ENCODE measurements at places on chromosomes 3 and 15.

GRCh38 chr3:148331081-148331846 lies 366.4 kb upstream of the AGTR1 start:
- no peak for DNase-seq

GRCh38 chr15:67087507-67088172 lies 22.2 kb downstream of the SMAD3 start:
- no peak for DNase-seq

DNA sequence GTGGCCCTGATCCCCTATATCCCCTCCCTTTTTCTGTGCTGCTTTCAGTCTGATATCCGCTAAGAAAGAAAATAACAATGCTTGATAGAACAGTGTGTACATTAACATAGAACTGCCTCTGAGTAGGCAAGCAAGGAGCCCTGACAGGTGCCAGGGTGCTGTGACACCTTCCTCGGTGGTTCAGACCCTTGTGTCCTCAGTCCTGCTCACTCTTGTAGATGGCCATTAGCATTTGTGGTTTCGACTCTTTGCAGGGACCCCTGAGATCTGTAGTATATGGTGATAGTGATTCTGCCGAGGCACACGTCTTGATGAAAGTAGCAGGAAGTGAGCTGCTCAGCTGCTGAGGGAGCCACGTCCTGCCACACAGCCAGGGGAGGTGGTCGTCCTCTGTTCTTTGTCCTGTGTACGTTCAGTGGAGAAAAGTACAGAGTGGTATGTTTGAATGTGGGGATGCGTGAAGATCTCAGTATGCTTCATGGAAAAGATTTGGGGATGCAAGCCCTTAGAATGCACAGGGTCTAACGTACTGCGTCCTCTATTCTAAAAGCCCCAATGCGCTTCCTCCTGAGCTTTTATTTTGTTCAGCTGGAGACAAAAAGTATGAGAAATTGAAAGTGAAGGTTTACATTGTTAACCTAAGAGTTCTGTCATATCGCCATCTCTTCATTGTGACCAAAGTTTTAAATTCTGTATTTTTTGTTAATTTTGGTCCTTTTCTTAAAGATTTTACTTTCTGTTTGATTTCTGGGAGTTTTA lies 35.4 kb downstream of the PXYLP1 start:
- DNase-seq, result no peak

GRCh38 chr15:99965376-99965775 lies 232.1 kb upstream of the LYSMD4 start:
- no peak for DNase-seq

- DNase-seq, result no peak
Observed at GRCh38 chr3:86982883-86983282, 8.1 kb downstream of the VGLL3 start.

DNA sequence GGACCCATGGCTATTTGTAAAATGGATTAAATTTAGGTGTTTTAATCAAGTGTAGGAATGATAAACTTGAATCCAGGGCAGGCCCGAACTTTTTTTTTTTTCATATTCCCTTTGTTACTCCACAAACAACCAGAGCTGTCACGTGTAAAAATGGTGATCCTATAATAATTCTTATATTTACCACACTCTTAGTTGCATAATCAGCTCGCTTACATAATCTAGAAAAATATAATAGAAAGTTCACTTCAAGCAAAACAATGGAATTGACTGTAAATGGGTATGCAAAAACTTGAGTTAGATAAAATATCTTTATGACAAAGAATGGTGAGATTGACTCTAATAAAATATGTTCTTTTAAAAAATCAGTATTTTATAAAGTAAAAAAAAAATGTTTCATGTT lies 2.1 kb upstream of the PAQR9 start:
- no peak for DNase-seq

DNA sequence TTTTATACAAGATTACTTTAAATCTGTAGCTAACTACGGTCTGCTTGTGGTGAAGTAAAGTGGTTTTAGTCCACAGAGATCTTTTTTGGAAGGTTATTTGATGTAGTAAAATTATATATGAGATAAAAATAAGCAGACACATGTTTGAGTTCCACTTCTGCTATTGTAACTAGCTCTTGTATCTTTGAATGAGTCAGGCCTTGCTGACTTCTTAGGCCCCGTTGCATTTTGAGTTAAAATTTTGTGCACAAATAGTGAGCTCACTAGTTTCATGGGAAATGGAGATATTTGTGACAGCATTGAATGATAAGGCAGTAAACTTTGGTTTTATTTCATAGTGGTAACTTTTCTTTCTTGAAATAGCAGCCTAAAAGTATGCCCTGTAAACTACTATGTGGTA lies 42.6 kb downstream of the ARIH1 start:
- no peak for DNase-seq

DNA sequence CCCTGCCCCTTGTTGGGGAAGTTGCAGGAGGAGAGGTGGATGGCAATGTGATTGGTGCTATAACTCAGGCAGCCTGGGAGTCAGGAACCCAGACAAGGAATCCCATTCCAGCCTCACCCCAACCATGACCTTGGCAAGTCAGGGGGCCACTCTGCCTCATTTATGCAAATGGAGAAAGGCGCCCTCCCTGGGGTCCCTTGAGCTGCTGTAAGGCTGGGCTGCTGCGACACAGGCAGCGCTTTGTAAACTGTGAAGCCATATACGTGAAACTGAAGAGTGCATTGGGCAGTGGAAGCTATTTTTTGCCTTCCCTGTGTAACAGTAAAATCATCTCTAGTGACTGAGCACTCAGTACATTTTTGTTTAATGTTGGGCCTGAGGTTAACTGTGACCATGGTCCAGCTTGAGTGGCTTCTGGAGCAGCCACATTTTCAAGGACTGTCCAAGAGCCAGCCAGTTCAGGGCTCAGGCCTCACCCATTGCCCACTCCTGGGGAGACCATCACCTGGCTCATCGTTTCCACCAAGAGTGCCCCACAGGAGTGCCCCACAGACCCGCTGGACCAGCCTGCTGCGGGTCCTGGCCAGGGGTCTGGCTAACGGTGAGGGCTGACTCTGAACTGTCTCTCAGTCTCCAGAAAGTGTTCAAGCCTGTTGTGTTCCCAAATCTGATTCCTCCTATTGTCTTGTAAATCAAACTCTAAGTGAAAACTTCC lies 27.9 kb downstream of the KIF7 start:
- DNase-seq, result no peak

GRCh38 chr15:90870354-90871138 lies 2.2 kb downstream of the FURIN start:
- no peak for DNase-seq

- no peak for DNase-seq
Observed at GRCh38 chr3:162168715-162169114, 672.1 kb downstream of the OTOL1 start.

GRCh38 chr15:40855706-40856234 lies 11.9 kb downstream of the SPINT1 start:
- no peak for DNase-seq

- DNase-seq, result no peak
Observed at GRCh38 chr3:170470063-170471016, 51.7 kb downstream of the CLDN11 start.

DNA sequence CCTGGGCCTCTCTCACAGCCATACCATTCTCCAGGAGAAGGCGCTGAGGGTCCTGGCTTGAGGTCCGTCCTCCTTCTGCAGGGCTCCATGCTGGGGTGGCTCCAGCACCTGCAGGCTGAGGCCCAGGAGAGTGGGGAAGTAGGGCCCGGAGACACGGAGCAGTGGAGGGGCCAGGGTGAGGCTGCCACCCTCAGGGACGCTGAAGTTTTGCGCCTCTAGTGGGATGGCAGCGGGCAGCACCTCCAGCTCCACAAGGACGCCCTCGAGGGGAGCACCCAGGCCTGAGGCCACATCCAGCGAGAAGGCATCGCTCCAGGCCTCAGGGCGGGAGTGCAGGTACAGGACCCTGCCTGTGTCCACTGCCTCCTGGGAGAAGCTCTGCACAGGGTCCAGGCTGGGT lies 27.5 kb downstream of the CSPG4 start:
- no peak for DNase-seq

DNA sequence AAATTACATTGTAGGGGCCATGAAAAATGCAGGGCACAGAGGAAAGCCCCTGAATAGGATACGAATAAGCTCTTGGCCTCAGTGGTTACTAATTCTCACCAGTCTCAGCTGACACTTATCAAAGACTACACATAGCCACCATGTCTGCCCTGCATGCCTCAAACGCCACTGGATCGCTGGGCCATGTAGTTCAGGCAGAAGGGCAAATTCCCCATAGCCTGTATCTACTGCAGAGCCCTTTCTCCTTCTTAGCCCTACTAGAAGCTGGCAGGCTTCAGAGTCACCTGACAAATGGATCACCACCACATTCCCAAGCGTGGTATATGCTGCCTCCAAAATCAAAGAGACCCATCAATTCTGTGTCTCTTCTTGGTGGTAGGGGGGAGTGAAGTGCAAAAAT lies 177.4 kb downstream of the MINAR1 start:
- DNase-seq, result no peak

GRCh38 chr3:159378396-159379194 lies 576.7 kb downstream of the MFSD1 start:
- DNase-seq, result no peak

DNA sequence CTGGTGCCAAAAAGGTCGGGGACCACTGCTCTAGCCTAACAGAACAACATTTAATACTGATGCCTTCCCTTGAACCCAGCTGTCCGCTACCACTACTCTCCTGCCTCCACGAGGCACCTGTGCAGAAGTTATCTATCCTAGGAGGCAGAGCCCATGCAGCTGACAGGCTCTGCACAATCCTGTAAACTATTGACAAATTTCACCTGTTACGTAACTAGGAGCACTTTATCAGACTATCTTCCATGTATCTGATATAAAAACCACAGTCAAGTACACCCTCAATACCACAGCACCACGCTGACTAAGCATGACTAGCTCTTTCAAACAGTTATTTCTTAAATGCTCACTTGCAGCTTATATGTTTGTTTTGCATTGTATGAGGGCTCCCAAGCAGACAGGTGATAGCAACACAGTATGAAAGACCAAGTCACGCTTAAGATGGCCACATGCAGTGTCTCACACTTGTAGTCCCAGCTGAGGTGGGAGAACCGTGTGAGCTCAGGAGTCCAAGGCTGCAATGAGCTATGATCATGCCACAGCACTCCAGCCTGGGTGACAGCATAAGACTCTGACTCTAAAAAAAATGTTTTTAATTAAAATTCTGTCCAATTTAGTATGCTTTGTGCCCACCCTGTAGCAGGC lies 4.5 kb upstream of the IL17RC start:
- no peak for DNase-seq

DNA sequence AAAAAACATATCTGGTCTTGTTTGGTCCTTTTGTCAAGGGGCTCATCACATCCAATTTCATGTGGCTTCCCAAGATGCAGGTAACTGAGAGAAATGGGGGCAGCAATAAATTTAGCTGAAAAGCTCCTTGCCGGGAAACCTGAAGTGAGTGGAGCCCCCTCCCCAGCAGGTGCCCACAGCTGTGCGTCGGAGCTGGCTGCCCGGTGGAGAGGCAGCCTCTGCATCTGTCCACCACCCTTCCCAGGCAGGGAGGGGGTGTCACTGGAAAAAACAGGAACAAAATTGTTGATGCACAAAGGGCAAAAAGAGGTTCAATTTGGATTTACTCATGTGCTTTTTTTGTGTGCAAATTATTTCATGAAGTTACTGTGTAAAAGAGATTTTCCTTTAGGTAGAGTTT lies 249.4 kb upstream of the LYSMD4 start:
- DNase-seq, result no peak

DNA sequence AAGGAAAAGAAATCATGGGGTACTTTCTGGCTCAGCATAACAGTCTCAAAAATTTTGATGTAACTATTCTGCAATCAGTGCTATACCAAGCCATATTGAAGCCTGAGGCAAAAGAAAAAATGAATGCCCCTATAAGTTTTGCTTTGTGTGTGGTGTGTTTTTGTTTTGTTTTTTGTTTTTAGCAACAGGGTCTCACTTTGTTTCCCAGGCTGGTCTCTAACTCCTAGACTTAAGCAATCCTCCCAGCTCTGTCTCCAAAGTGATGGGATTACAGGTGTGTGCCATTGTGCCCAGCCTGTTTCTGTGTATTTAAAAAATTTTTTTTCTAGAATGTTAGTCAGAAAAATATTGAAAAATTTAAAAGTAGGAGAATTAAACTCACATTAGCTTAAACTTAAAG lies 93.2 kb downstream of the ZNF280D start:
- no peak for DNase-seq

DNA sequence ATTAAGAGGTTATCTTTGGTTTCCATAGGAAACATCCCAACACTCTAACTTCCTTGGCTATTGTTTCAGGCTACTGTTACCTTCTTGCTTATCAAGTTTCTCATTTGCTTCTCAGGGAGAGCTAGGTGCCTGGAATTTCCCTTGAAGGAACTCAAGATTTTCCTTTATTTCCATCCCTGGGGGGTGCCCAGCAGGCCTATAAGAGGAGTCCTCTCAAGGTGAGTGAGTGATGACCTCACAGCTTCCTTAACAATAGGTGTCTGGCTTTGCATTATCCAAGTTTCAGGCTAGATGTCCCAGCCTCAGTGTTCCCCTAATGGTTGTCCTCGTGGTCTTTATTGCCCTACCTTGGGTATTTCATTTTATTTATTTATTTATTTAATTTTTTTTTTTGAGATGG lies 12.1 kb upstream of the CTSH start:
- DNase-seq, result no peak

DNA sequence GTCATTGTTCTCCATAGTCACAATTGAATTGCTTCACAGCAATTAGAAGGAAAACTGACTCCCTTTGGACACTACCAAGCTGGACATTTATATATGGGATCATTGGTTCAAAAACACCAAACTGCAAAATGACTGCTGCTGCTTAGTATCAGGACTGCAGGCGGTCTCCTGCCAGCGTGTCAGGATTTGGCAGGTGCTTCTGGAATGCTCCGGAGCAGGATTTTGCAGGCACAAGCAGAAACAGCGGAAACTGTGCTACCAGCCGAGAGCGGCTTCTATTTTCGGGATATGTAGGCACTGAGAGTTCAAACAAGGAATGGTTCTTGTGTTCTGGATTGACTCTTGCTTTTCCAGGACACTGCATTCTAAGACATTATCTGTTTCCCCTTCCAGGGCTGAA lies 95.5 kb downstream of the SSR3 start:
- no peak for DNase-seq

- no peak for DNase-seq
Observed at GRCh38 chr3:138786788-138787271, 47.9 kb downstream of the PIK3CB start.

DNA sequence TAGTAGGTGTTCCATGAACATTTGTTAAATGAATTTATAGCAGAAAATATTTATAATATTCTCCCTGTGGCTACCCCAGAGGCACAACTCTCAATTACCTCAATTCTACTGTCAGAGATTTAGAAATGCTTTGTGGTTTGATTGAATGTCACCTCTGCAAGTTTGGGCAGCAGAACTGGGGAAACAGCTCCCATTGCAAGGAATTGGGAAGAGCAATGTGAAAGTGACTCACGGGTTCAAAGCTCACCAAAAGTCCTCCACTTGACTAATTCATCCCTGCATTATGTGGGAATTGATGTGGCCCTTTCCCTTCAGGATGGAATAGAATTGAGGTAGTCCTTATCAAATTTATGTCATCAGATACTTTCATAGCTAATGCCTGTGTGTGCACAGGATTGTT lies 562.7 kb downstream of the MFSD1 start:
- DNase-seq, result no peak

- DNase-seq, result no peak
Observed at GRCh38 chr3:48367201-48367600, 4.8 kb upstream of the FBXW12 start.

GRCh38 chr3:98733053-98733811 lies 29.9 kb upstream of the ST3GAL6 start:
- no peak for DNase-seq
